ENCODE measurements at places on chromosomes 6 and 20. TPM values are rescaled to one million over a fixed set of nuclear protein-coding genes. Genes with fewer than 3 reads are reported as not detected.

OR2H1 gene
- not detected for total RNA-seq

DNA sequence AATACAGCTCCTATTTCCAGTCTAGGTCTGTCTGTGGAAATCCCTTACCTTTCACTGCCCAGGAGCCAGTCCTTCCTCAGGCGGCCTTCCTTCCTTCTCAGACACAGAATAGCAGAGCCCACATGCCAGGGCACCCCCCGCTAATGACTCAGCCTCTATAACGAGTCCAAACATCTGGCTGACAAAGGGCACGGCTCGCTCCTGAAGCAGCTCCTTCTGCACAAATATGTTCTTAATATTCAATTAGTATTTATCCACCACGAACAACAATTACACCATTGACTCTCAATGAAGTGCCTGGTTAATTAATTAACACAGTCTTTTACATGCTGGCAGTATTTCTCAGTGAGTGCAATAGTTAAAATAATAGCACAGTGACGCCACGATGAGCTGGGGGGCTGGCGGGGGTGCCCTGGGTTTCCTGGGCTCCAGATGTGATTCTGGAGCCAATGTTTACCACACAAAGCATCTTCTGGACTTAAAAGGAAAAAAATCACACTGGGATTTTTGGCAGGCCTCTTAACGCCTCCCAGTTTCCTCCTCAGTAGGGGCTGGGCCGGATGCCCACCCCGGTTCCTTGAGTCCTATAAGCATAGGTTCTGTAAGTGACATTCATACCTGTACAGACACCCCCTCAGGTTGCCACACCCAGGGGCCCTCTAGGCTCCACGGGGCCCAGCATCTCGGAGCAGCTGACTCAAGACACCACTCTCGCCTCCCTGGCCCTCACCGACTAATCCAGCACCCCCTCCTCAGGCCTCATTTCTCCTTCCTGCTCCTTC lies 158.6 kb upstream of the MLN start:
- H3K27ac ChIP-seq = no peak overlapping the region
- H3K4me1 ChIP-seq = no peaks in the 10 kb centered on the region
- DNase-seq = no peak

GRCh38 chr6:27098956-27099355 lies 148.5 kb upstream of the PRSS16 start:
- H3K27ac ChIP-seq = no peak overlapping the region
- no peaks in the 10 kb centered on the region for H3K36me3 ChIP-seq
- no peak overlapping the region for H3K4me3 ChIP-seq
- peaks cover 8% of the 10 kb centered on the region for H3K4me1 ChIP-seq

- no peak for DNase-seq
- H3K4me1 ChIP-seq = no peaks in the 10 kb centered on the region
- no peak overlapping the region for H3K27ac ChIP-seq
- H3K36me3 ChIP-seq = no peaks in the 10 kb centered on the region
- H3K27me3 ChIP-seq = no peaks in the 10 kb centered on the region
Measured at GRCh38 chr6:45558858-45559257, 181.1 kb upstream of the SUPT3H start.

DNA sequence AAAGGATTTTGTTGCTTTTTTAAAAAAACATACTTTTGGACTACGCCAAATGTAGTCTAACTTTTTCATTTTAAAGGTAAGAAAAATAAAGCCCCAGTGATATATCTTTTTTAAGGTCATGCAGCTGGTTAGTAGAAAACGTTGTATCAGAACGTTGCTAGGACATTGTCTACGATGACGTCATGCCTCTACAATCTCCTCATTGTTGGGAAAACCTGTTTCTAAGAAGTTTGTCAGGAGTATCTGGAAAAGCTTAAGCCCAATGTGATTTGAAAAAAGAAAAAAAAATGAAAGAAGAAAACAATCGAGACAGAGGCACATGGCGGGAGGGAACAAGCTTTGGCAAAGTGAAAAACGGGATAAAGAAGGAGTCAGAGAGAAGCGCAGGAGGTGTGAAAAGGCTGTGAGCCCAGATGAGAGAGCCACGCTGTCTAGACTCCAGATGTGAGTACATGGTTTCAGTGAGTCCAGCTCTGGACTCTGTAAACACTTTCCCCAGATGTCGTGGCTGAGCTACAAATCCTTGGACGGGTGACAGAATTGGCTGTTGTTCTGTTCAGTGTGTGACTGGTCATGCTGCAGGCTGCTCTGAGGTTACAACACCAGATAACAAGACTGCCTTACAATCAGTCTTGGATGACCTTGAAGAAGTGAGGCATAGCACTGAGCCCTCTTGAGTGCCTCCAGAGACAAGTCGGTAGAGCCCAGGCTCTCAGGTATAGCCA lies 656.7 kb upstream of the ID4 start:
- no peak overlapping the region for H3K4me3 ChIP-seq
- H3K4me1 ChIP-seq = no peaks in the 10 kb centered on the region
- H3K27me3 ChIP-seq = no peaks in the 10 kb centered on the region
- H3K36me3 ChIP-seq = no peaks in the 10 kb centered on the region

DNA sequence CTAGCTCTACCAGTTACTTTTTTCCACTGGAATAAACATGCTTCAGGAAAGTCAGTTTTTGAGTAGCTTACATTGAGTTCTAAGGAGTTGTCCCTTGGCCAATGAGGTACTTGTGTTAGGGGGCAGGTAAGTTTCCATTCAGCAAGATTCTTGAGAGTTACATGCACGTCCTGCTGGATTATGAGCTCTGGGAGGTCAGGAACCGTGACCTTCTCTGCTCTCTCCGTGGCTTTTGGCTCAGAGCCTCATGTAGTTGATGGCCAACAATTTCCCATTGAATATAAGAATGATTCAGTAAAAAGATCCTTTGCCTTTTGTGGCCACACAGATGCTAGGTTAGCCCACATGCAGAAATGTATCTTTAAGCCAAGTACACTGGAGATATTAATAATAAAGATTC lies 181.8 kb upstream of the RALGAPA2 start:
- H3K4me1 ChIP-seq = no peaks in the 10 kb centered on the region
- no peaks in the 10 kb centered on the region for H3K36me3 ChIP-seq
- no peak for DNase-seq
- no peak overlapping the region for H3K27ac ChIP-seq
- H3K27me3 ChIP-seq = no peaks in the 10 kb centered on the region

GRCh38 chr6:3290931-3291211 lies 32.1 kb downstream of the PSMG4 start:
- DNase-seq = no peak
- no peaks in the 10 kb centered on the region for H3K27me3 ChIP-seq
- no peak overlapping the region for H3K4me3 ChIP-seq
- no peaks in the 10 kb centered on the region for H3K36me3 ChIP-seq
- H3K4me1 ChIP-seq = no peaks in the 10 kb centered on the region

DNA sequence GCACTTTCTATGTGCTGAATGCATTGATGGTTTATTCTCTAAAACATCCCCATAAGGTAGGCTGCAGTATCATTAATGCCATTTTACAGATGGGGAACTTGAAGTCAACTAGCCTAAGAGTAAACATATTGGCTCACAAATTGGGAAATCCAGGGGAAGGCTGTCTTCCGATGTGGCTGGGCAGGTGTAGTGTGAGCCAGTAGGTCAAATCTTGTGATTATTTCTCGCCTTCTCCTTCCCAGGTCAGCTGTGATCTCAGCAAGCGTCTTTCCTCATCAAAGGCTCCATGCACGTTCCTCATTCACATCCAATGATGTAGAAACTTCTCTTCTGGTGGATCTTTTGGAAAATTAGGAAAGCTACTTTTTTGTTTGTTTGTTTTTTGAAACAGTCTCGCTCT lies 94.1 kb upstream of the SHLD1 start:
- no peaks in the 10 kb centered on the region for H3K27me3 ChIP-seq
- H3K4me1 ChIP-seq = peaks cover 9% of the 10 kb centered on the region
- H3K36me3 ChIP-seq = no peaks in the 10 kb centered on the region
- no peak overlapping the region for H3K27ac ChIP-seq
- DNase-seq = no peak

IGF2R gene
- 78.6 TPM for total RNA-seq

DNA sequence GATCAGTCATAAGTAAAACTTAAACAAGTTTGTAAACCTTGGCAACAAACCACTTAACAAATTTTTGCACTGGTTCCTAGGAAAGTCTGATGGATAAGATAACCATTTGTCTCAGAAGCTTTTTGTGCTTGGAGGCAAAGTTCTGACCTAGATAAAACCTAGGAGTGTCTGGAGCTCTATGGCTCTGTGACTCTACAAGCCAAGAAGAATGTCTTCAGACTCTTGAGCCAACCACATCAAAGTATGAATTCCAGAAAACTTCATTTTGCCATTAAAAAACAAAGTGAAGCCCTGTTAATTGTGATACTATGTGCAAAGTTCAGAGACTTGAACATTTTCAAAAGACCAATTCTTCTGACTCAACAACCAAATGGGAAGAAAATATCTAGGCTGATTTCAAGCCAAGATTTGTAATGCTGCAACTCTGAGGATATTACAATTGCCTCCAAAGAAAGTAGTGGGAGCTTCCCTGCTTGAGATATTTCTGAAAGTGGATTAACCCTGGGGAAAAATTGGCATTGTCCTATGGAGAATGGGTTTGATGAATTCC lies 158.1 kb upstream of the FOXQ1 start:
- H3K27me3 ChIP-seq = no peaks in the 10 kb centered on the region
- H3K36me3 ChIP-seq = no peaks in the 10 kb centered on the region
- no peak for DNase-seq
- no peak overlapping the region for H3K4me3 ChIP-seq
- H3K27ac ChIP-seq = no peak overlapping the region

DNA sequence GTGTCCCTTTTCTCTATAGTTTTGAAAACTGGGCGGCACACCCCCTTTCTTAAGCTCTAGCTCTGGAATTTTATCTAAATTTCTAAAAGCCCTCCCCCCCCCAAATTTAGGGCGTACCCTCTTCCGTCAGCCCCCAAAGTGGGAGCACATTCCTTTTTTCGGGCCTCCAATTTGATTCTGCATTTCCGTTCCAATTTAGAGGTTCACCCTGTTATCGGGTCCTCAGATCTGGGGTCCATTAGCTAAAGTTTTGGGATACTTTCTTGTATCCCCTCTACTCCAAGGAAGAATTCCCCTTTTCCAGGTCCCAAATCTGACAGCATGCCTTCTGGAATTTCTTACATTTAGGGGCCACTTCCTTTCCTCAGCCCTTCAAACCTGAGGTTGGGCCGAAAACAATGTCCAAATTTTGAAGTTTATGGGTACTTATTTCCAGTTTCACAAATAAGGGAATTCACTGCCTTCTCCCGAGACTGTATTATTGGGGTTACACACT lies 796 bp downstream of the PHF20 start:
- H3K36me3 ChIP-seq = no peaks in the 10 kb centered on the region
- no peaks in the 10 kb centered on the region for H3K4me1 ChIP-seq
- DNase-seq = no peak
- peak overlapping the region; percentile 99 for H3K27ac ChIP-seq
